ENCODE measurements at places on chromosomes 3 and 15.

DNA sequence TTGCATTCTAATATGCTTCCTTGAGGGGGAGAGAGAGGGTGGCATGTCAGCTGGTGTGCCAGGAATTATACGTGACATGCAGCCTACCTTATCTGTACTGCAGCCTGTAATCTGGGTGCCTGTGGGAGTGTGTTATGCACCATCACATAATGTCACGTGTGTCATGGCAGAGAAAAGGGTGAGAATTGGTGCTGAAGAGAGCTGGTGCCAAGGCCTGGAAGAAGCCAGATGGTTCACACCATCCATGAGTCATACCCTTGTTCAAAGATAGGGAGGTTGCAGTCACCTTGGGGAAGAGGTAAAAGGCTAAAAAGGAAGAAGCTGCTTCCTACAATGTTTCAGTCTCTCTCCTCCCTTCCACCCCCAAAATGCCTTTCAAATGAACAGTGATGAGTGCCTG, 5.3 kb downstream of the BRPF1 start:
- no peak for DNase-seq

GRCh38 chr15:80461356-80462095, 57.3 kb downstream of the ARNT2 start:
- DNase-seq, result no peak

GRCh38 chr3:143637133-143637532, 211.1 kb downstream of the SLC9A9 start:
- DNase-seq, result no peak

GRCh38 chr15:65066635-65067316, 1.0 kb downstream of the RASL12 start:
- DNase-seq, result no peak

DNA sequence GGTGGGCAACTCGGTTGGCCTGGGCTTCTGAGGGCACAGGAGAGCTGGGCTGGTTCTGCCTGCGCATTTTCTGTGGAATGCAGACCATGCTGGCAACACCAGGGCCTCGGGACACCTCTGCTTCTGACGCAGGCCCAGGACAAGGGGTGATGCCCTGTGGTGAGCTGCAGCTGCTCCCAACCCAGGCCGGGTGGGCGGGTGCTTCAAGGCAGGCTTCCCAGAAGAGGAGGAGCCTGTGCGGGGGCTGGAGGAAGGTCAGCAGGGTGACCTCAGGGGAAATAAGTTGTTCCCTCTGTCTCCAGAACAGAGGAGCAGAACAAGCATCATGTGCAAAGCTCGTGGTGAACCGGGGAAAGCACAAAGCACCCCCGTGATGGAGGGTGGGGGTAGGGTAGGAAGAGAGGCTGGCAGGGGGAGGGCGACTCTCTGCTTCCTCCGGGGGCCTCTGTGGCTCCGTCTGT, 11.0 kb upstream of the PLXNA1 start:
- DNase-seq, result no peak

DNA sequence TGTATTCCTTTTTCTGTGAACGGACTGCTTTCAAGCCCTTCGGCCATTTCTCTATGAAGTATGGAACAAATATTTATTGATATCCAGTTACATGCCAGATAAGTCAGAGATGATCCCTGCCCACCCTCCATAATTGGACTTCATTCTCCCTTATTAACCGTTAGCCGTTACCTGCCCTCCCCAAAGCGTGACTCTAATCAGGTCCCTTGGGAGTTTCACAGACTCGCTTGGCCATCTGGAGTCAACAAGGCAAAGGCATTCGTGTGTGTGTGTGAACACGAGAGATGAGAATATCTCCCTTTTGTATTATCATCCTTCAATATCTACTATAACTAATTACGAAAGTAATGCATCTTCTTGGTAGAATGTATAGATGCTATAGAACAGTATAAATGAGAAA, 314.5 kb downstream of the TLE3 start:
- no peak for DNase-seq

DNA sequence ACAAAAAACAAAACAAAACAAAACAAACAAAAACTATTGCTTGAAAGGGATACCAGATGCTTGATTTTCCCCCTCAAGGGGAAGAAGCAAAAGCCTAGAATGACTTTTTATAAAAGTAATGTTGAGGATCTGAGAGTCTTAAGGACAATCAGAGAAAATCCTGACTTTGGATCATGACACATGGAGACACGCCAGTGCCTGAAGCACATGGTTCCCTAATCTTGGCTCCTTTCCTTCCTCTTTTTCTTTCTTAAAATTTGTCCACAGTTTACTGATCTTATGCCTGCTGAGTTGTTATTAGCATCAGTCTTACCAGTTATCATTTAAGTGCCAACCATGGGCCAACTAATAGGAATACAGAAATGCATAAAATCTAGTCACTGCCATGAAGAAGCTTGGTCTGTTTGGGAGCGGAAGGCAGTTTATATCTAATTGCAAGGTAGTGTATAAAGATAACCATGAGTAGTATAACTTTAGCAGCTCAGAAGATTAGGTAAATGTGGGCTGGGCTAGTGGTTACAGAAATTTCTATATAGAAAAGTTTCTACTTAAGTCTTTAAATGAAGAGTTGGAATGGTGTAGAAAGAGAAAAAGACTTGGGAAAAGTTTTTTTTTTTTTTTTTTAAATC, 6.9 kb downstream of the GLCE start:
- DNase-seq, result no peak
